ENCODE measurements at places on chromosomes 3 and 15.
A peak's percentile ranks its signal among the peaks of the same experiment; 100 is the strongest.

- DNase-seq, result peak; percentile 18
Measured at GRCh38 chr3:11273891-11274291, 1.7 kb downstream of the ATG7 start.

DNA sequence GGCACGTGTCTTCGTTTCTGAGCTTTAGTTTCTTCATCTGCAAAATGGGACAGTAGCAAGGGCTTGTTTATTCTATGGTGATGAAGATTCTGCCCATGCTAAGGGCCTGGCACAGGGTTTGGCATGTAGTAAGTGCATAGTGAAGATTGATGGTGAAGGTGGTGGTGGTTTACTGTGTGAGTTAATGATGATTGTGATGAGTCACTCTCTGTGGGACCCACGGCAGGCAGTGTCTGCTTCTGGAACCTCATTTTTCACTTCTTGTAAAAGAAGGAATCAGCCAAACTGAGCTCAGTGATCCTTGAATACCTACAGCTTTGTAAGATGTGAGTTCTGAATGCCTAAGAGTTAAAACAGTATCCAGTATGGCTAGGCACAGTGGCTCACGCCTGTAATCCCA is 86.2 kb upstream of the LRTM1 start:
- no peak for DNase-seq

GRCh38 chr3:111739311-111739911 is 119.7 kb upstream of the PHLDB2 start:
- no peak for DNase-seq

DNA sequence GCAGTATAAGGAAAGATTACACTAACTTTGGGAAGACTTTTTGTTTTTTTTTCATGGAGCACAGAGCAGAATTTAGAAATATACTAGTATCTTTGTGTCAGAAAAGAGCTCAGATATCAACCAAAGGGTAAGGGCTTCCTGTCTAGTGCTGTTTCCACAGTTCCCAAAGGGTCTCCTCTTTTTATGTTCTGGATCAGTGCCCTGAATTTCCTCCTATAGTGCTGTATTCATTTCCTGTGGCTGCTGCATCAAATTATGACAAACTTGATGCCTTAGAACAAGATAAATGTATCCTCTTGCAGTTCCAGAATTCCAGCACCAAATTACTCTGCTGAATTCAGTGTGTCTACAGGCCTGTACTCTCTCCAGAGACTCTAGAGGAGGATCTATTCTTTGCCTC is 219.8 kb upstream of the THRB start:
- no peak for DNase-seq

DNA sequence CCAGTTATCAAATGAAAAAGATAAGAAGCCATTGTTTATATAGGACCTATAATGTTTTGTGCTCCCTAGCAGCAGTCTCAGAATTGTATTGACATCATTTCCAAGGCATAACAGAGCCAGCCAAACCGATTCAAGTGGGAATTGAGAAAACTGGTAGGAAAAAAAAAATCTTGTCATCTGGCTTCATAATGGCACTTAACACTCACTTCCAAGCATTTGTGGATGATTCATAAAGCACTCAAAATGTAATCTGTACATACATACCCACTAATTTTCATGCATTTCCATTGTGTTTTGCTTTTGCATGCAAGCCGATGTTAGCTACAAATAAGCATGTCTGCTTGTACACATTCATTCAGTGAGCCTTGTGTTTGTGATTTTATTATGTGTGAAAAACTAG is 18.6 kb upstream of the TRPC1 start:
- DNase-seq, result no peak

DNA sequence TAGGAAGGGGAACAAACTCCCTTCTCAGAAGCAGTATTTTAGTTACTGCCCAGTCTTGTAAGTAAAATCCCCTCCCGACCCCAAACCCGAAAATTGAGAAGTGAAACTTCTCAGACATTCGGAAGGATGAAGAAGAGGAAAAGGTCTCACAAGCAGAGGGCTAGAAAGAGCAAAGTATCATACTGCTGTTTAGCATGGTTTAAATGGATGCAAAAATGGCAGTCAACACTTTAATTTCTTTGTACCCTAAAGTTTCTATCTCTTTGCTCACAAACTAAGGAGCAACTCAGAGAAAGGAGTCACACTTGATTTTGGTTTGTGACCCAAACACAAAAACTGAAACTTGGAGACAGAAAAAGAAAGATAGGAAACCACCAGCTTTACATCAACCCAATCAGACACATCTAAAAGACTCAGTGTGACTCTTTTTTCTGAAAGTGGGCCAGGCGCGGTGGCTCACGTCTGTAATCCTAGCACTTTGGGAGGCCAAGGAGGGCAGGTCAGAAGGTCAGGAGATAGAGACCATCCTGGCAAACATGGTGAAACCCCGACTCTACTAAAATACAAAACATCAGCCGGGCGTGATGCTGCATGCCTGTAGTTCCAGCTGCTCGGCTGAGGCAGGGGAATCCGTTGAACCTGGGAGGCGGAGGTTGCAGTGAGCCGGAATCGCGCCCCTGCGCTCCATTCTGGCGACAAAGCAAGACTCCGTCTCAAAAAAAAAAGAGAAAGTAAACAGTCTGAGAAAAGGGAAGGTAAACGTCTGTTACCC is 63.2 kb upstream of the ATP11B start:
- DNase-seq, result no peak

- no peak for DNase-seq
Measured at GRCh38 chr3:53079147-53079546, 33.3 kb upstream of the SFMBT1 start.

GRCh38 chr3:170563712-170564423 is 22.0 kb downstream of the SLC7A14 start:
- DNase-seq, result no peak

GRCh38 chr15:98927022-98927421 is 80.6 kb downstream of the PGPEP1L start:
- no peak for DNase-seq

- DNase-seq, result peak; percentile 61
Measured at GRCh38 chr3:141876891-141877621, 613 bp downstream of the ATP1B3 start.

- DNase-seq, result no peak
Measured at GRCh38 chr15:53758412-53758811, 1.1 kb downstream of the WDR72 start.

- DNase-seq, result no peak
Measured at GRCh38 chr3:133282236-133282635, 117.6 kb upstream of the BFSP2 start.

GRCh38 chr15:52360229-52361203 is 64.9 kb upstream of the MYO5C start:
- DNase-seq, result no peak

DNA sequence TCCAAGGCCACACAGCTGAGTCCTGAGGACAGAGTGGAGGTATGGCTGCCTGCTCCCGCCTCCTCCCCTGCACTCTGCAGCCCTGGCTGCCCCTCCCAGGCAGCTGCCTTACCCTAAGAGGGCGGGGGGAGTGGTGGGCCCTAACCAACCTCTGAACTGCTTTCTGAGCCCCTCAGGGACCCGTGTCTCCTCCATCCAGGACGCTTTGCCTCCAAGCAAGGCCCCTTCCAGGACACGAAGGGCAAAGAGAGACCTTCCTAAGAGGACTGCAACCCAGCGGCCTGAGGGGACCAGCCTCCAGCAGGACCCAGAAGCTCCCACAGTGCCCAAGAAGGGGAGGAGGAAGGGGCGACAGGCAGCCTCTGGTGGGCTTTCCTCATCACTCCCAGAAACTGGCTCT is 7.6 kb downstream of the NEIL1 start:
- no peak for DNase-seq

DNA sequence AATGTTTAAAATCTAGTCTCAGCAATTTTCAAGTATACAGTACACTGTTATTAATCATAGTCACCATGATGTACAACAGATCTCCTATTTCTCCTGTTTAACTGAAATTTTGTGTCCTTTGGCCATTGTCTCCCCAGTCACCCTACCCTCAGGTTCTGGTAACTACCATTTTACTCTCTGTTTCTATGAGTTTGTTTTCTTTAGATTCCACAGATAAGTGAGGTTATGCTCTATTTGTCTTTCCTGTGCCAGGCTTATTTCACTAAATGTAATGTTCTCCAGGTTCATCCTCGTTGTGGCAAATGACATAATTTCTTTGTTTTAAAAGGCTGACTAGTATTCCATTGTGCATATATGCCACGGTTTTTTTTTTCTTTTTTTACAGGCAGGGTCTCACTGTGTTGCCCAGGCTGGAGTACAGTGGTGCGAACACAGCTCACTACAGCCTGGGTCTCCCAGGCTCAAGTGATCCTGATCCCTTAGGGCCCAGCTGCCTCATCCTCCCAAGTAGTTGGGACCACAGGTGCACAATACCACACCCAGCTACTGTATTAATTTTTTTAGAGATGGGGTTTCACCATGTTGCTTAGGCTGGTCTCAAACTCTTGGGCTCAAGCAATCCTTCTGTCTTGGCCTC is 50.0 kb downstream of the RAB7A start:
- DNase-seq, result no peak

DNA sequence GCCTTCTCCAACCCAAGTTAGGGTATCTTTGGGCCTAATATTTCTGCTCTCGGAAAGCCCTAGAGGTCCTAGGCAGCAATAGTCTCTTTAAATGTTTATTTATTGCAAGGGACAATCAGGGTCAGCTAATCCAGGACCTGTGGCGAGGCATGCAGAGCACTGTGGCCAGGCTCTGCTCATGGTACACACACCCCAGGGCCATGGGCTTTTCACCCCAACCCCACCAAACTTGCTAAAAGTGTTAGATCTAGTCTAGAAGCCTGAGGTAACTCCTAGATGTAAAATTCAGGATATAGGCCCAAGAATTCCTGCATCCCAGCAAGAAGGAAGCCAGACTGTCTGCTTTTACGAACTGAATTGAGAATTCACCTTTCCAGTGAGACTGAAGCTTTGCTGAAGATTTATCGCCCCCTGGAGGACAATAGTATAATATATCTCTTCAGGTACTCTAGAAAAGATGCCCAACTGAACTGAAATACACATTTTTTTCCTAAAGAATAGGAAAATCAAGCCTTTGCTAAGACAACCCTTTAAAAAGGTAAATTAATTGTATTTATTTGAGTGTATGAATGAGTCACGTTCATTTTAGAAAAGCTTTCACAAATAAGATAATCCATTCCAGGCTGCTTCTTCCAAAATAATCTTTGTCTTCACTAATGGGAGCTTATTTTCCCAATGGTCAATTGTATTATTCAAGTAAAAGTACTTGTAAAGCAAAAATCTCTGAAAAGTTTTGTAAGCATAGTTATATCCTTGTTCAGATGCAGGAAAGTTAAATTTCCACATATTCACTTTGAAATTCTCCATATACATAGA is 89.8 kb downstream of the LRRC3B start:
- no peak for DNase-seq

DNA sequence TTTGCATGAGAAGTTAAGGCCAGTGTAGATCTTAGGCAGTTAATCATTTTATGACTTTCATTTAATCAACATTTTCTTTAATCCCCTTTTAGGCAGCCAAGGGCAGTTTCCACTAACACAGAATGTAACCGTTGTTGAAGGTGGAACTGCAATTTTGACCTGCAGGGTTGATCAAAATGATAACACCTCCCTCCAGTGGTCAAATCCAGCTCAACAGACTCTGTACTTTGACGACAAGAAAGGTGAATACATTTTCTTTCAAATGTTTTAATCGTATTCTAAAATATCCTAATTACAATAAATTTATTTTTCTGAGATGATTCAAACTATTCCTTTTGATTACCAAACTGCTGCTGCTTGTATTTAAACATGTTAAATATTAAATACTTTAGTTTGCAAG is 843.2 kb downstream of the CADM2 start:
- DNase-seq, result no peak

- DNase-seq, result no peak
Measured at GRCh38 chr15:68379058-68379758, 52.8 kb downstream of the ITGA11 start.

GRCh38 chr15:37045859-37046740 is 54.2 kb downstream of the MEIS2 start:
- no peak for DNase-seq

GRCh38 chr15:77825252-77825542 is 192.5 kb upstream of the LINGO1 start:
- no peak for DNase-seq

DNA sequence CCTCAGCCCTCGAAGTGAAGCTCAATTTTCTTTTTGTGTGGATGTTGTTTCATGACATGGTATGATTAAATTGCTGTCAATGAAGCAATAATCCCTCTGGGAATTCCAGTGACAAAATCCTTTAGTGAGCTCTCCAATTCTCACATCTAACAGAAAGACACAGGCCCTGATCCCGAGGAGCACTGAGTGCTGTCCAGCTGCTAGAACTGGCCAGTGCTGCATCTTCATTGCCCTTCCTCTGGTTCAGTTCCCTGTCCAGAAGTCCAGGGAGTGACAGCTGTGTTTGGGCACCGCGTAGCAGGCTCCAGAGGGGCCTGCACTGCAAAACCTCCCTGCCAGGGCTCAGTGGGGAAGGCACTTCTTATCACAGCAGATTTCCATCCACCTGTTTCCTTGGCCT is 516.8 kb upstream of the ATP11B start:
- no peak for DNase-seq

DNA sequence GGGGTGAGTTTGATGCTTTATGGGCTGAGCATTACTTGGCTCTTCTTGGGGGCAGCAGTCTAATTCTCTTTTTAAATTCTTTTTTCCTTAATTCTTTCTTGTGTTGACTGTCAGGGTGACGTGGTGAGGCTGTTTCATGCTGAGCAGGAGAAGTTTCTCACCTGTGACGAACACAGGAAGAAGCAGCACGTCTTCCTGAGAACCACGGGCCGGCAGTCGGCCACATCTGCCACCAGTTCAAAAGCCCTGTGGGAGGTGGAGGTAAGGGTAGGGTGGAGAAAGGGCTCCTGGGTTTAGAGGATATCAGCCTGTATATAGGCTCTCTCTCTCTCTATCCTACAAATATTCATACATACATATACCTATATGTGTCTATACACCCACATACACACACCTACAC is 152.3 kb downstream of the ITPR1 start:
- no peak for DNase-seq

DNA sequence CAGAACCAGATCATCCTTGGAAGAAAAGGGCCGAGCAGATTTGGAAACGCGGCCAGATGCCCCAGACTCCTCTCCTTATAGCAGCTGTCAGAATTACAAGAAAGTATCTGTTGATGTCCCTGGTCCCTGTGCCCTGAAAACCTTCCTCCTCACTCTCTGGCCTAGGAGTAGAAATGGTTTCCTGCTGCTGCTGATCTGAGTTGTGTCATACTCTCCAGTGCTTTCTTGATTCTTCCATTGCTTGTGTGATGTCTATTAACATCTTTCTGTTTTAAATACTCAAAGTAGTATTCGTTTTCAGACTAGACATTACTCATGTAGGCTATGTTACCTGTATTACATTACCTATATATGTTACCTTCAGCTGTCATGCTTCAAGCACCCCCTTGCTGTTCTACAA is 26.8 kb upstream of the HERC1 start:
- DNase-seq, result no peak

- no peak for DNase-seq
Measured at GRCh38 chr3:110414855-110415254, 656.8 kb upstream of the NECTIN3 start.

- DNase-seq, result no peak
Measured at GRCh38 chr3:106268696-106269095, 399.9 kb upstream of the CBLB start.

GRCh38 chr3:76753599-76753998 is 286.3 kb upstream of the ROBO2 start:
- no peak for DNase-seq

Measured in CD4-positive, alpha-beta T cell treated with Interleukin-1 beta for 1 hour (primary cell).